ENCODE measurements at places on chromosomes 16 and 17. TPM values are rescaled to one million over a fixed set of nuclear protein-coding genes. Genes with fewer than 3 reads are reported as not detected.

GRCh38 chr17:7120123-7120522, 5.5 kb upstream of the ASGR2 start:
- H3K4me3 ChIP-seq = no peak overlapping the region
- H3K27me3 ChIP-seq = no peaks in the 10 kb centered on the region
- no peaks in the 10 kb centered on the region for H3K36me3 ChIP-seq
- no peak overlapping the region for H3K27ac ChIP-seq
- no peaks in the 10 kb centered on the region for H3K4me1 ChIP-seq

DNA sequence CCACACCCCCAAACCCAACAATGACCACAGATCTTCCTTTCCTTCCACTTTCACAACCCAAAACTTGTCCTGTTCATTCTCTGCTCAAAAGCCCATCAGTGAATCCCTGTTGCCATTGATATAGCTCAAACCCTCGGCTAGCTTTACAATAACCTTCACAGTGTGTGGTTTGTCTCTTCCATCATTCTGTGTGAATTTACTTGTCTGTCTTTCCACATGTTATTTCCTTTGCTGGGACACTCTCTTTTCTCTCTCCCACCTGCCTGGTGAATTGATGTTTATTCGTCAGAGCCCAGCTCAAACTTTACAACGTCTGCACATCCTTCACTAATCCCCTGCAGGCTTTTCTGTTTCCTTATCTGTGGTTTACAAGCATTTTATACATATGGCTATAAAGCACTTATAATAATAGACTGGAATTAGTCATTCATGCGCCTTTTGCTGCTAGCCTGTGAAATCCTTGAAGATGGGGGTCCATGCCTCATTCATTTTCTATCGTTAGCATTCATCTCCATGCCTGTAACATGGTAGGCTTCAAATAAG, 114.4 kb downstream of the CDH13 start:
- no peaks in the 10 kb centered on the region for H3K27me3 ChIP-seq
- H3K4me1 ChIP-seq = no peaks in the 10 kb centered on the region
- H3K36me3 ChIP-seq = no peaks in the 10 kb centered on the region
- no peak overlapping the region for H3K4me3 ChIP-seq
- no peak overlapping the region for H3K27ac ChIP-seq

DNA sequence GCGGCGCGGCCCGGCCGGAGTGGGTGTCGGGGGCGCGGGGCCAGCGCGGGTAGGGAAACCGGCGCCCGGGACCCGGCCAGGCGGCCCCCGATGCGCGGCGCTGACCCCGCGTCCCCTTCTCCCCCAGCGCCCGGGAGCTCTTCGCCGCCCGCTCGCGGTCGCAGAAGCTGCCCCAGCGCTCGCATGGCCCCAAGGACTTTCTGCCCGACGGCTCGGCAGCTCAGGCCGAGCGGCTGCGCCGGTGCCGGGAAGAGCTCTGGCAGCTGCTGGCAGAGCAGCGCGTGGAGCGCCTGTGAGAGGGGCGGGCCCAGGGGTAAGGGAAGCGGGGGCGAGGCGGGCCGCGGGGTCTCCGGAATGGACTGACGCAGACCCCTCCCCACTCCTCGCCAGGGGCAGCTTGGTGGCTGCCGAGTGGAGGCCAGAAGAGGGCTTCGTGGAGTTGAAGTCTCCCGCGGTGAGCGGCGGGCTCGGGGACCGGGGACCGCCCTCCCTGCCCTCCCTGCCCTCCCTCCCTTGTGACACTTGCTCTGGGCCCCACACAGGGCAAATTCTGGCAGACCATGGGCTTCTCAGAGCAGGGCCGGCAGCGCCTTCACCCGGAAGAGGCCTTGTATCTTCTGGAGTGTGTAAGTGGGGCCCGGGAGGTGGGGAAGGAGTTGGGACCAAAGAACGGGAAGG, 430 bp downstream of the TSEN54 start:
- H3K4me3 ChIP-seq = peak overlapping the region; percentile 87
- H3K27ac ChIP-seq = no peak overlapping the region
- no peaks in the 10 kb centered on the region for H3K27me3 ChIP-seq
- H3K4me1 ChIP-seq = no peaks in the 10 kb centered on the region

DNA sequence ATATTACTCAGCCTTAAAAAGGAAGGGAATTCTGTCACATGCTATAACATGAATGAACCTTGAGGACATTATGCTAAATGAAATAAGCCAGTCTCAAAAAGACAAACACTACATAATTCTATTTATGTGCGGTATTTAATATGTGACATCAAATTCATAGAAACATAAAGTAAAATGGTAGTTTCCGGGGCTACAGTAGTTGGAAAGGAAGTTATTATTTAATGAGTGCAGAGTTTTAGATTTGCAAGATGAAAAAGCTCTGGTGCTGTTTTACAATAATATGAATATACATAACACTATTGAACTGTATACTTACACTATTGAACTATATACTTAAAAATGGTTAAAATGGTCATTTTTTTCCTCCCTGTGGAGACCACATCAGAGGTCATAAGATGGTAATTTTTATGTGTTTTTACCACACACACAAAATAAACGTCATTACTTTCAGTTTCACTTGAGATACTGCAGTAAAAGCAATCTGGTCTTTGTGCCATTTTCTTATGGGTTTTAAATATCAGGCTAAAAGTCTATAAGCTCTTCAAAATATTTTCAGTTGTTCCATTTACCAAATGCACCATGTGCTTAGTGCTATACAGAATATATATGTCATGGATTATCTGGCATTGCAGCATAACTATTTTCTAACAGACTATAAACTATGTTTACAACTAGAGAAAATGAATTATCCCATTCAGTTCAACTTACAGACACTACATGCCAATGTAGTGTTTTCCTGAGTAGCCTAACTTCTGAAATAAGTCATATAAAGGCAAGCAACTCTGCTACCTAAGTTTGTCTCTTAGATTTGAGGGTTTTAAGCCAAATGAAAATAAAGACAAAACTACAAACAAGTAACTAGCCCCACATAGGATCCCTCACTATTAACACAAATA, 90.9 kb downstream of the SPAG9 start:
- DNase-seq = no peak
- H3K4me1 ChIP-seq = no peaks in the 10 kb centered on the region
- no peak overlapping the region for H3K4me3 ChIP-seq
- no peaks in the 10 kb centered on the region for H3K27me3 ChIP-seq

DNA sequence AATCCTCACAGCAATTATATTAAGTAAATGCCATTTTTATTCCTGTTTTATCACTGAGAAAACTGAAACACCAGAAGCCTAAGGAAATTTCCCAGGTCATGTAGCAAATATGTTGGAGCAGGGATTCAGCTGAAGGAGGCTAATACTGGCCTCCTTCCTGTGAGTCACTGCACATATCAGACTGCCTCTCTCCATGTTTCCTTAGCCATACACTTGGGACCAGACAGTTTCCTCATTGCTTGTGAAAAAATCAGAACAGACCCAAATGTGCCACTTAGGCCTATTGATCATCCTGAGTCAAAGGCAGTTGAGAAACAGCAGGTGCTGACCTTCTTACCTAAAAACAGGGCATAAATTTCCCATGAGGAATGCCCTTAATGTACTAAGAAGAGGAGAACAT, 18.9 kb upstream of the ELAC2 start:
- no peak overlapping the region for H3K27ac ChIP-seq
- H3K4me3 ChIP-seq = no peak overlapping the region
- DNase-seq = no peak
- no peaks in the 10 kb centered on the region for H3K4me1 ChIP-seq

The ZFPM1 gene
- total RNA-seq = 0.96 TPM

The KCNJ12 gene
- 1.8 TPM for total RNA-seq

The KRT28 gene
- total RNA-seq = not detected

The TP53TG3 gene
- total RNA-seq = not detected

- H3K27me3 ChIP-seq = no peaks in the 10 kb centered on the region
- no peaks in the 10 kb centered on the region for H3K4me1 ChIP-seq
- no peaks in the 10 kb centered on the region for H3K36me3 ChIP-seq
- no peak for DNase-seq
- no peak overlapping the region for H3K4me3 ChIP-seq
Measured at GRCh38 chr16:30084816-30085159, 6.9 kb downstream of the TBX6 start.

Data from neural progenitor cell (in vitro differentiated cells).